ENCODE measurements at places on chromosomes 6 and 20.
A peak's percentile ranks its signal among the peaks of the same experiment; 100 is the strongest.

DNA sequence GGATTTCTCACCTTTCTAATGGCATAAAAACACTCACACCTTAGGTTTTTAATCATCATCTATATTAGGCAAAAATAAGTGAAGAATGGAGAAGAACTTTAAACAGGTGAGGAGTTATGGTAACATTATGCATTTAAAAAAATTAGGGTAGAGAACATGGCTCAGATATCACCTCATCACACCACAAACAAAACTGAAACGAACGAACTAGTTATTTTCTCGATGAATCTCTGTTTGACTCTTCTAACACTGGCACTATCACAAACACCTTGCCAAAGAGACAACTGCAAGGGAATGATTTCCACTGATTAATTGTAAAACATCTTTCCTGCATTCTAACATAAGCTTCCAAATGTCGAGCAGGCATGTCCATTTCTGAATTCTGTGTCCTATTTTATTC is 286.1 kb upstream of the GJE1 start:
- DNase-seq, result no peak

- no peak for DNase-seq
Measured at GRCh38 chr6:3041606-3042005, 26.7 kb upstream of the RIPK1 start.

GRCh38 chr6:121526282-121526681 is 90.8 kb downstream of the GJA1 start:
- no peak for DNase-seq

GRCh38 chr6:15535495-15536197 is 127.2 kb downstream of the DTNBP1 start:
- DNase-seq, result no peak

DNA sequence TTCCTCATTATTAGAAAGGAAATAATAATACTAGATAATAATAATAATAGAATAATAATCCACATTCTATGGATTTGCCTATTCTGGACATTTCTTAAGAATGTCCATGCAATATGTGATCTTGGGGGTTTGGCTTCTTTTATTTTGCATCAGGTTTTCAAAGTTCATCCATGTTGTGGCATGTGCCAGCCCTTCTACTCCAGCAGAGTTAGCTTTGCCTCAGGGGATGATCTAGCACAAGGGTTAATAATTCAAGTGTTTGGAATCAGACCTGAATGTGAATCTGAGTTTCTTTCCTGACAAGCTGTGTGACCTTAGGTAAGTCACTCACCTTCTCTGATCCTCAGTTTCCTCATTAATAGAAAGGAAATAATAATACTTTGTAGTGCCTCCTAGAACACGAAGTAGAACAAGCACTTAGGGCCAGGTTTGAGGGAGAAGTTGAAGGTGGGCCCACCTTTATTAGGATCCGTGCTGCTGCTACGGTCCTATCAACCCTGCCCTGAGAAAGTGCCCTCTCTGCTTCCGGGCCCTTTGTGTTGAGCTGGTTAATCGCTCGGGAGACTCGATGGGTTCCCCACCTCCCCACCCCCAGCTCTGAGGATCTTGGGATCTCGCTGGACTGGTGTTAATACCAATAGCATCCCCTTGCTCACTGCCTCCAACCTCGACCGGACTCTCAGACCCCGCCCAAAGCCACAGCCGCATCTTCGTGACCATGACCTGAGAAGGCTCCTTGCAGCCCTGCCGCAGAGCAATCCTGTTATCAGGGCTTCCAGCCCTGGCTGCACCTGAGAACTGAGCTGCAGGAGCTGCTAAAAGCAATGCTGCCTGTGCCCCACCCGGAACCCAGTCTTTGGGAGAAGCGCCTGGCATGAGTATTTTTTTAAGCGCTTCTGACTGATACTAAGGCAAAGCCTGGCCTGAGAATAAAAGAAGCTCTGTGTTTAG is 26.9 kb downstream of the RBM38 start:
- DNase-seq, result no peak

GRCh38 chr6:45132658-45133294 is 195.4 kb upstream of the RUNX2 start:
- DNase-seq, result no peak

DNA sequence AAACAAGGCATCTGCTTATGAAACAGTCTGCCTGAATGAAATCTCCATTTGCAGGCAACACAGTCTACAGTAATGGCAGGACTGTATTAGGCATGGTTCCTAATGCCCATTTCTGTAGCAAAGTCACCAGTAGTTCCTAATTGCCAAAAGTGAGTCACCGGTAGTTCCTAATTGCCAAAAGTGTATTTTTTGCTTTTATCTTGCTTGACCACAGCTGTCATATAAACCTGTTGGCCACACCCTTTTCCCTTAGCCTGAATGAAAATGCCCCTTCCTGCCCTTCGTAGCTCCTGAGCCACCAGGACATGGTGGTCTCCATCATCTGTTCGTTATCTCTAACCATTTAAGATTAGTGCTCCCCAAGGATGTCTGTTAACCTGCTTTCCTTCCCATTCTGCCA is 34.5 kb downstream of the MTHFD1L start:
- DNase-seq, result no peak

GRCh38 chr6:117605169-117605826 is 3.0 kb upstream of the GOPC start:
- DNase-seq, result peak; percentile 68

DNA sequence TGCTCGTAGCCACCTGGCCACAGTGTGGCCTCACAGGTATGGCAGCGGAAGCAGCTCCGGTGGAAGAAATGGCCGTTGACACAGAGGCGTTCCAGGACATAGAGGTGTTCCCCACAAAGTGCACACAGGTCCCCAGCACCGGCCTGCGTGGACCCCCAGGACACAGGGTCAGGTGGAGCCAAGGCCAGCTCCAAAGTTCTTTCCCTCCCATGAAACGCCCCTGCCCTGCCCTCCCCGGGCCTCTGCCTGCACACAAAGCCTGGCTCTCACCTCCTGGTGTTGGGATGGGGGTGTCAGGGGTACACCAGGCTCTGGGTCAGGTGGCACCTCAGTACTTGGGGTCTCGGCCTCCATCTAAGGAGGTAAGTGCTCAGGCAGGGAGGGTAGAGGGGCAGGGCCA is 6.6 kb downstream of the SMPD2 start:
- DNase-seq, result no peak

DNA sequence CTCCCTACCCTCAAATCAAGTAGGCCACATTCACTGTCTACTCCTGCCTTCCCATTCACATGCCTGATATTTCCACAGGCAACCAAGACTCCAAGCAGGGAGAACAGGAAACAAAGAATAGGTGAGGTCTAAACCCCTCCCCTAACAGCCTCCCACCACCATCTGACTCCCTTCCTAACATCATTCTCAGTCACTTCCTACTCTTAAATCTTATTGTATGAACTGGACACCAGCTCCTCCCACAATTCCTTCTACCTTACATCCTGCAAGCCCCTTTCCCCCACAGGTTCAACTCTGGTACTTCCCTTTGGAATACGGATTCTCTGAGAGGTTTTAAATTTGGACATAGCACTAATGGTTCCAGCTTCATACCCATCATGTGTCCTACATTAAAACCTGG is 944 bp upstream of the C6orf136 start:
- DNase-seq, result no peak

DNA sequence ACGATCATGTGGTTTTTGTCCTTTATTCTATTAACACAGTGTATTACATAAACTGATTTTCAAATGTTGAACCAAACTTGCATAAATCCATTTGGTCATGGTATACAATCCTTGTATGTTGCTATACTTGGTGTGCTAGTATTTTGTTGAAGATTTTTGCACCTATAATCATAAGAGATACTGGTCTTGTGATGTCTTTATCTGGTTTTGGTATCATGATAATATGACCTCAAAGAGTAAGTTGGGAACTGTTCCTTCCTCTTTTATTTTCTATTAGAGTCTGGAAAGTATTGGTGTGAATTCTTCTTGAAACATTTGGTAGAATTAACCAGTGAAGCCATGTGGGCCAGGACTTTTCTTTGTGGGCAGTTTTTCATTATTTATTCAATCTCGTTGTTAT is 65.3 kb downstream of the TRPC4AP start:
- DNase-seq, result no peak

GRCh38 chr20:63657260-63657936 is 714 bp upstream of the RTEL1 start:
- no peak for DNase-seq

DNA sequence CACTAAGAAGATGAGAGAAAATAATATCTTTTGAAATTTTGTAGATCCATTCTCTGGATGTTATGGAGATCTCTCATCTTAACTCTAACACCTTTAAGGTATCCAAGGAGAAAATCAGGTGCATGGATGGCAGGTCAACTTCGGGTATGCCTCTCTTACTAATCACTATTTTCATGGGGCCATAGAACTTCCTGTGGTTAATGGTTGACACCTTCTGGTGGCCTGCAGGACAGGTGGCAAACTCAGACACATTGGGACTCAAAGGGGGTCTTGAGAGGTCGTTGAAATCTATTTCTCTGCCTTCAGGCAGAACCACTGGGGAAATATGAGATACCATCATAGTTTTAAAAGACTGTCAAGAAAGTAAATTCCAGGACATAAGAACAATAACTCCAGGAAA is 76.5 kb downstream of the ADAT2 start:
- no peak for DNase-seq

GRCh38 chr20:48357714-48358113 is 470.1 kb downstream of the PREX1 start:
- no peak for DNase-seq

DNA sequence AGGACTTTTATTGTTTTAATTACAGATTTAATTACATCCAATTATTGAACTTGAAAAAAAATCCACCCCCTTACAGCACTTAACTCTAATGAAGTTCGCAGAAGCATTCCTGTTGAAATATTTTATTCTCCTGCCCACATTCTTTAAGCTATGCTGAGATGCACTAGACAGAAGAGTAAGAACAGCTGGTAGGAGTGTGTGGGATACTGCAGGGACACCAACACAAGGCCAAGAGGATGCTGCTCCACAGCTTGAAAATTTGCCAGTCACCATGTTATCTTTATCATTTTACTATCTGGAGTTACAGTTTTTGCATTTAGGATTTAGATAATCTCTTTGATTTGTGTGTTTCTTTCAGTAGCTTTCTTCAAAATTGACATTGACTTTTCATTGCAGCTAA is 180.7 kb downstream of the EPHA7 start:
- no peak for DNase-seq

- DNase-seq, result no peak
Measured at GRCh38 chr6:113640051-113640450, 217.1 kb upstream of the MARCKS start.

GRCh38 chr20:32062776-32063170 is 10.7 kb downstream of the HCK start:
- no peak for DNase-seq

- no peak for DNase-seq
Measured at GRCh38 chr6:71599359-71599758, 287.0 kb upstream of the RIMS1 start.

DNA sequence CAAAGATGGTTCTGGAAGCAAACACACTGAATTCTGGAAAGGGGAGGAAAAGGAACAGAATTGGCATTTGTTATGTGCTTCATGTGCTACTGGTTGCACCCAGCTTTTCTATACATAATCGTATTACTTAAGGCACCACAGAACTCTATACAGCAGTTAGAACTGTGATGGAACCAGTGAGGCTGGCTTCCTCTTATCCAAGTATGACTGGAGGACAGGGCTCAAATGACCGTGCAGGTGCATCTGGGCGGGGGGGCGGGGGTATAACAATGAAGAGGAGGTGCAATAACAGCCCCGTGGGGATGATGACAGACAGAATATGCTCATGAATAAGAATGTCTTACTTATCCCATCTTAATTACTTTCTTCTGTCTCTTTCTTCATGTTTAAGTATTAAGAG is 144.2 kb downstream of the BTBD9 start:
- no peak for DNase-seq

DNA sequence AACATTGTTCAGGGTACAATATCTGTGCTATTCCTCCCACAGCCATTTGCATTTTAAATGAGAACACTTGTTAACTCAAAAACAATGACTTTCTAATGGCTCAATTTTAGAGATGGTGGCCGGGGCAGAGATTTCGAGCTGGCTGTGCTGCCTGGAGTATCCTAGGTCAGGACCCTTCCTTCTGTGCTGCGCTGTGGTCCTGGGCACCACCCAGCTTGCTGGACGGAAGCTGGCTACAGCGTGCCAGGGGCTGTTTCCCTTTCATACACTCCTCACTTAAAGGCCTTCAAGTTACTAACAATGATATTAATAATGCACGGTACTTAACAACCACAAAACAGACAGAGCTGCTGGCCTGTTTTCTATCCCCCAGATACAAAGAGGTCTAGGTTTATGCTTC is 194.4 kb upstream of the CST7 start:
- no peak for DNase-seq

- DNase-seq, result no peak
Measured at GRCh38 chr6:5626727-5627426, 365.6 kb downstream of the FARS2 start.

Data from fibroblast of skin of scalp (primary cell).